ENCODE measurements at places on chromosomes 1 and 21.

DNA sequence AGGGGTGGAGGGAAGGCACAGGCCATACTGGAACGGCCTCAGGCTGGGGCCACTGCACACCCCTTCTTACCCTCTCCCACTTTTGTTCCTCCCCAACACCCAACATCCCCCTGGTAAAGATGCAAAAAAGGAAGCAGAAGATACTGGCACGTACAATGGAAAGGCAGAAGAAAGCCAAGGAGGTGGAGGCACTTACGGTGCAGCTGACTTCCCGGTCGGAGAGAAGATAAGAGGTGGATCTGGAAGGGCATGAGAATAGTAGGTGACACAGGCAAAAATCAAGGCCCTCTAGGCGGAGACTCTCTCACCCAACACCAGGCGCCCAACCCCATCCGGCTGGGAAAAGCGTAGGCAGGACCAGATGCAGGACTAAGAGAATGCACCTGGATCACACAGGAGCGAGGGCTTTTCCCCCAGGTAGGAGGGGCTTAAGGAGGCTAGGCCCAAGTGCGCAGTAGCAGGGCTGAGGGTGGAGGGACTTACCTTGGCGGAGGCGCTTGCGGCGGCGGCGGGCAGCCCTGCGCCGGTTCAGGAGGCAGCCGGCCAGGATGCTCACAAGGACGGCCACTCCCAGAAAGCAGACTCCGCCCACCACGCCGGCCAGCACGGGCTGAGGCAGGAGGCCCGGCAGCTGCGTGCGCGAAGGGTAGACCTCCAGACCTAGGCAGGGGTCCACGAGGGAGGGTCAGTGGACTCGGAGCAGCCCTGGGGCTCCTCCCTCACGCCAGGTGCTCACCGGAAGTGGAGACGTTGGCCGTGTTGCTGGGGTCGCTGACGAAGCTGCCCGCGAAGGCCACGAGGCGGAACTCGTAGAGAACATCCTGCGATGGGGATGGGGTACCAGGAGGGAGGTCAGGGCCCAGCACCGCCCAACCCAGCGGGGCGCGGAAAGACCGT, 4.1 kb upstream of the TAGLN2 start:
- DNase-seq: no peak

DNA sequence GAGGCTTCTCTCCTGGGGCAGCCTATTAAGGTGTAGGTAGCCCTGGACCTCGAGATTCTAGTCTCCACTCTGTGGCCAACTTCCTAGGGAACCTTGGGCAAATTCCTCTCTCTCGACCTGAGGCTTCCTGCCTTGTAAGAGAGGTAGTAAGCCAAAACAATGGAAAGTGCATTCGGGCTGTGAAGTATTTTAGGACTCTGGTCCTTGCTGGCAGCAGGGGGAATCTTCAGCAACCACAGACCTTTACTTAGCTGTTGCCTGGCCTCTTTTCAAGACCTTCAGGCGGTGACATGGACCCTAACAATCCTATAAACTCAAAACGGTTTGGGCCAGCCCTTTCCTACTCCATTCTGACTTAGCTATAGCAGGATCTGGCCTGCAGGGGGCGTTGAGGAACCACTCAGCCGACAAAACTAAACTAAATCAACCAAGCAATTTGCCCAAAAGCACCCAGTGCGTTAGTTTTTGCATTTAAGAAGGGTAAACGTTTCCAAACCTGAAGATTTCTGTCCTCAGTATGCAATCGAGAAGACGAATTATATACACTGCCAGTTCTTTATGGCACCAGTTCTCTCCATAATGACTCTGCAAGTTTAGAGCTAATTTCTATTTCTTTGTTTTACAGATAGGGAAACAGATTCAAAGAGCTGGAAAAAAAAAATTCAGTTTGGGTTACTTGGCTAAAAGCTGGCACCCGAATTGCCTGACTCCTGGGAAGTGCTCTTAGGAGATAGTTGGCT, 10.9 kb upstream of the SESN2 start:
- DNase-seq: peak; percentile 79

GRCh38 chr1:36567601-36568341, 85.1 kb upstream of the CSF3R start:
- DNase-seq: no peak

GRCh38 chr1:181504399-181504842, 21.1 kb downstream of the CACNA1E start:
- DNase-seq: no peak

- no peak for DNase-seq
Measured at GRCh38 chr1:174800876-174801275, 198.9 kb upstream of the CACYBP start.

DNA sequence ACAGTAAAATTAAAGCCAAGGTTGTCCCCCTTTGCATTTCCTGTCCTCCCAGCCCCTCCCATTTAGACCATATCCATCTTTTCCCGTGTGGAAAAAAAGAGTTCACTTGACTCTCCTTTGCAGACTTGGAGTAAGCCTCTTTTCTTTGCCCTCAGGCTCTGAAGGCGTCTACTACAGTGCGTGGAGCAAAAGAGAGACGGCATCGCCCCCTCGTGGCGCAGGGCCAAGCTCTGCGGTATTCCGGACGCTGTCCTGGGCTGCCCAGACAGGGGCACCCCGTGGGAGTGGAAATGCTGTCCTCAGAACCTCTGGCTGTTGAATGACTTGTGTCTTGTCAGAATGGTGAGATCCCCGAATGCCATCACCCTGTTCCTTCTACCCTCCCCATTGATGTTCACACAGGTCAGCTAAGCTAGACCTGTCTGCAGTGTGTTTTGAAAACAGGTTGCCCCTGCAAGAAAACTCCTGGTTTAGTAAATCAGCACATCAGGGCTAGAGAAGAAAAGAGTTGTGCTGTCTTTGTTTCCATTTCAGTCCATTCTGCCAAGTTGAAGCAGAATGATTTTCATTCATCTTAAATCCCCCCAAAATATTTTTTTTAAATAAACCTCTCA, 12.3 kb upstream of the GJA8 start:
- peak; percentile 59 for DNase-seq

- no peak for DNase-seq
Measured at GRCh38 chr1:209704584-209704983, at the start of gene HSD11B1. Gene HSD11B1 (plus strand): TSS chr1:209704846. CDS start chr1:209704943, 97 bp downstream.

DNA sequence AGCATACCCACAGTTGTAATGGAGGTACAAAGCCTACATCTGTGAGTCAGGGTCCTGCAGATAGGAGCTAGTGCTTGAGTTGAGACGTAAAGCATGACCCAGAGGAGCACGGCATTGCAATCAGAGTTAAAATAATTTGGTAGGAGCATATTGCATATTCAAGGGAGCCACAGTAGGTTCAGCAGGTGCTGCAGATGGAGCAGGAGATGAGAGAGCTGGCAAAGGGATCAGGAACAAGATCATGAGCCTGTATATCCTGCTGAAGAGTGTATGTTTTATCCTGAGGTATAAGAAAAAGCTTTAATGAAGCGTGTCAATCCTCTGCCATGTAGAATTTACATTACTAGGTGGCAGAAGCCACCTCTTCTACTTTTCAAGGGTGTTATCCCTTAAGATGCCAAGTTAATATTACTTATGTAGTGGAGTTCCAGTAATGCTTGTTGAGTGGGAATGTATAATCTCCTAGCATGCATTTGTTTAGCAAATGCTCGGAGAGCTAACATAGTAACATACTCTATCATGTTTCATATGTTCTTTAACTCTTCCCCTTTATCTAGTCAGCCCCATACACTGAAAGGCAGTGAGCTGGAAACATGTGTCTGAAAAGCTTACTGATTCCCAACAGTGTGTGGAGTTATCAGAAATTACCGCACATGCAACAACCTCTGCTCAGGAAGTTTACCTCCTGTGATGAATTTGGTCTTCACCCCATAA, 300.3 kb downstream of the GRIK1 start:
- DNase-seq: no peak

DNA sequence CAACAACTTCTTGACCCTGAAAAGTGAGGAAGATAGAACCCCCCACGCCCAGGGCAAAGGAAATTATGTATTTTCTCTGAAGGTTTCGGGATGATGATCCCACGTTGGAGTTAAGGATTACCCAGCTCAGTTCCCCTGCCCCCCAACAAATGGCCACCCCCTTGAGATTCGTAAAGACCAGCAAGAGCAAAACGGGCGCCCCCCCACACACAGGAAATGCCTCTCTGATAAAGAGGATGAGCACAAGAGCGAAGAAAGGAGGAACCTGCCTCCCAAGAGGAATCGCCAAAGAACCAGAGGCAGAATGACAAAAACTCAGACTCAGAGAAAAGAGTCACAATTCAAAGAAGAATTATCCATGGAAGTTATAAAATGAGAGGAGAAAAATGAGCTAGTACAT, 576.9 kb downstream of the MATN1 start:
- no peak for DNase-seq

DNA sequence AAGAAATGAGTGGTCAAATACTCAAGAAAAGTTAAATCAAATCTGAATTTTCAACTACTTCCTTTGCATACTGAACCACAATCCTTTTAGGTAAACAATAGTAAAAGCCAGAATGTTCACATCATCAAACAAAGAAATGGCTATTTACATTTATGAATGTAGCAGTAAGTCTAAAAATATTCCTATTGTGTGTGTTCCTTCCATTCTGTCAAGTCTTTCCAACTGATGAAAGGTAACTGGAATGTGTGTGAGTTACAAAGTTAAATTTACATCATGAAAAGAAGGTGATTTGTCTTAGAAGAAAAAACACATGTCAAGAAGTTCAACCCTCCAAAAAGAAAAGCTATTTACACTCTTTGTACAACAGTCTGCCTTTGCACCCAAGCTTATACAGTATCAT, 203.1 kb downstream of the SIPA1L2 start:
- no peak for DNase-seq

GRCh38 chr1:46020010-46020409, 112.4 kb downstream of the PIK3R3 start:
- no peak for DNase-seq

DNA sequence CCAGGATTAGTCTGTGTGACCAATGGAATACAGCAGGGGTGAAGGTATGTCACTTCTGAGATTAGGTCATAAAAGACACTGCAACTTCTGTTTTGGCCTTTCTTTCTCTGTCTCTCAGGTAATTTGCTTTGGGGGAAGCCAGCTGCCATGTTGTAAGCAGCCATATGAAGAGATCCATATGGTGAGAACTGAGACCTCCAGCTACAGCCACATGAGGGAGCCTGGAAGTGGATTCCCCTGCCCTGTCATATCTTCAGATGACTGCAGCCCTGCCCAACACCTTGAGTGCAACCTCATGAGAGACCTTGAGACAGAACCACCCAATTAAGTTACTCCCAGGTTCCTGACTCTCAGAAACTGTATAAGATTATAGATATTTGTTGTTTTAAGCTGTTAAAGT, 70.1 kb upstream of the ESRRG start:
- DNase-seq: no peak

DNA sequence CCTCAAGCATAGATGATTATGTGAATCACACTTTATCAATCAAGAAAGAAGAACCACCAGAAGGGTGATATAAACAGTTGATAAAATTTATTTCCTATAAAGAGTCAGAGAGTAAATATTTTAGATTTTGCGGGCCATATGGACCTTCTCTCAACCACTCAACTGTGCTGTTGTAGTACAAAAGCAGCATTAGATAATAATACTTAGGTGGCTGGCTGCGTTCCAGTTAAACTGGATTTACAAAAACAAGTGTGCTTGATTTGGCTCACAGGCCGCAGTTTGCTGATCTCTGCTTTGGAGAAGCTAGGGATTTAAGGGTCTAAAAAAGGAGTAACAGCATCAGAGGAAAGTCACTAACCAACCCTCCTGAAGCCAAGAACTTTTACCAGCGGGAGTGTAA, 1406.0 kb downstream of the KCNT2 start:
- no peak for DNase-seq

GRCh38 chr1:155694167-155694566, 5.3 kb downstream of the DAP3 start:
- no peak for DNase-seq

DNA sequence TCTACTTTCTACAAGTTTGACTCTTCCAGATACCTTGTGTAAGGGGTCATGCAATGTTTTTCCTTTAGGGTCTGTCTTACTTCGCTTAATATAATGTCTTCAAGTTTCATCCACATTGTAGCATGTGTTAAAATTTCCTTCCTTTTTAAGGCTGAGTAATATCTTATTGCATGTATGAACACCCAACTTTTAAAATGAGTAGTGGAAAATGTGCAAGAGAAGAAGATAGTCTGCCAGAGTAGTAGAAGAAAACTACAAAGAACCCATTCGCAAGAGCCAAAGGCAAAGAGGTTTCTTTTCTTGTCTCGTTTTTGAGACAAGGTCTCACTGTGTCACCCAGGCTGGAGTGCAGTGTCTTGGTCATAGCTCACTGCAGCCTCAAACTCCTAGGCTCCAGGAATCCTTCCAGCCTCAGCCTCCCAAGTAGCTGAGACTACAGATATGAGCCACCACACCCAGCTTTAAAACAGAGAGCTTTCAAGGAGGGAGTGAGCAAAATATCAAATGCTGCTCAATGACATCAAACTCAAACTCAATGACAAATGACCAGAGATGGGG, 9.4 kb downstream of the IL23R start:
- no peak for DNase-seq

GRCh38 chr1:61337441-61337951, 255.1 kb downstream of the NFIA start:
- no peak for DNase-seq

DNA sequence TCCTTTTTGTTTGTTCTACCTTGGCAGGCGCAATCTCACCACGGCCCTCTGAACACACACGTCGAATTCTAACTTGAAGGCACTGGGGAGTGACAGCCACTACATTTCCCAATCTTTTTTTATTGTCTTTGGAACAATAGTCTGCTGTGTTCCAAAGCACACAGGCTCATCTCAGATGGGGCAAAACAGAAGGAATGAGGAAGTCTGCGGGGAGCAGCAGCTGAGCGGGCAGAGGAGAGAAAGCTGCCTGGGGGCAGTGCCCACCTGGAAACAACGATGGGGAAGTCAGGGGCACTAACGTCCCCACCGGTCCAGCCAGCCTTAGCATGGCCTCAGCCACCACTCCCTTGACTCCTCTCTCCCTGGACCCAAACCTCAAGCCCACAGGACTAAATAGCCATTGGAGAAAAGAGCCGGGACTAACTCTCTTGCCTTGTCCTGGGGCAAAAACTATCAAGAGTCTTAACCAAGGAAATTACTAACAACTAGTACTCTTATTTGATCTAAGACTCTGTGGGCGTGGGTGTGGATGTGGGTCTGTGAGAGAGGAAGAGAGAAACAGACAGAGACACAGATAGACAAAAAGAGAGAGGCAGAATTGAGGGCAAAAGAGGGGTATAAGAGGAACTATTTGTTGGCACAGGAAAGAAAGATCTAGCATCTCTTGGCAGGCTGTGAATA, 34.2 kb downstream of the SYF2 start:
- no peak for DNase-seq

DNA sequence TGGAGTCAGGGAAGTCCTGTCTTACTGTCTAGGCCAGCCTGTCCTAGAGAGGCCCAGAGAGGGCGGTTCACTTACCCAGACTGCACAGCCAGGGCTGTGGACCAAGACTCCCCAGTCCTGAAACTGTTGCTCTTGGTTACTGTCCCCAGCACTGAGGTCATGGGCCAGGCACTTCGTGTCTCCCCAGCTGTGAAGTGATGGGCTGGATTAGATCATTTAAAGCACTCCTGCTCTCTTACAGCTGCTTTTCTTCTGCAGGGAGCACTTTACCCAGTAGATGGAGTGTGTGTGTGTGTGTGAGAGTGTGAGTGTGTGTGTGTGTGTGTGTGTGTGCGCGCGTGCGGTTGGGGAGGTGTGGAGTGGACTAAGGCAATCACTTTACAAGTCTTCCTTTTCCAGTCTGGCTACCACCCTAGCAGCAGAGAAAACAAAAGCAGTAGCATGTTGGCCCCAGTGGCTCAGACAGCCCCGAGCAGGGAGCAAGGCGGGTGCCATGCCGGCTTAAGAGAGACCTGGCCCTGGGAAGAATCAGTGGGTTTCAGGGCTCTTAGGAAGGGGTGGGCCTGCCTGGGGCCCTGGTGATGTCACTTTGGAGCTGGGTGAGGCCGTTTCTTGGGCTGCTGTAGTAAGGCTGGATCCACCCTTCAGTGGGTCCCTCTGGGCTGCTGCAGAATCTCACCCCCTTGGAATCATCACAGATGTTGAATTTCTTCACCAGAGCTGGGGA, 2.4 kb downstream of the SPSB1 start:
- no peak for DNase-seq
